Suprapubic skin (tissue), 4 donors: ENCODE measurements at places on chromosomes 5 and 9. TPM values are rescaled to one million over a fixed set of nuclear protein-coding genes. Genes with fewer than 3 reads are reported as not detected.

The PCDHGA12 gene
- total RNA-seq = 6.8 TPM

The ENTPD2 gene
- total RNA-seq = 19.4 TPM

The AMBP gene
- not detected for total RNA-seq

The ORM2 gene
- not detected for total RNA-seq

The IL5 gene
- total RNA-seq = not detected

The HTR4 gene
- total RNA-seq = not detected

The ZNG1A gene
- total RNA-seq = 34.5 TPM

The ROR2 gene
- total RNA-seq = 3.3 TPM

The SCGB3A1 gene
- 2.2 TPM for total RNA-seq

The FBP1 gene
- 12.1 TPM for total RNA-seq

The DUSP1 gene
- 2,948 TPM for total RNA-seq

The VCAN gene
- total RNA-seq = 24.0 TPM

The DBN1 gene
- total RNA-seq = 26.2 TPM

The IFNA2 gene
- not detected for total RNA-seq

The KIAA1958 gene
- total RNA-seq = 10.5 TPM

The MEIKIN gene
- total RNA-seq = not detected

The PCDHA5 gene
- total RNA-seq = 0.15 TPM

The KCNN2 gene
- 2.5 TPM for total RNA-seq

The ST8SIA4 gene
- total RNA-seq = 2.3 TPM

The LCP2 gene
- 7.7 TPM for total RNA-seq

The SPINK7 gene
- 86.5 TPM for total RNA-seq

The SMIM33 gene
- total RNA-seq = not detected

The ARID3C gene
- 2.0 TPM for total RNA-seq

The MORN5 gene
- not detected for total RNA-seq

The SLC4A9 gene
- total RNA-seq = not detected

The FGF18 gene
- total RNA-seq = 0.32 TPM

The FAM53C gene
- total RNA-seq = 25.2 TPM

The NTNG2 gene
- 0.34 TPM for total RNA-seq

The TAF1L gene
- total RNA-seq = not detected

The AHRR gene
- total RNA-seq = 3.6 TPM

The C7 gene
- total RNA-seq = 18.5 TPM

The XRCC4 gene
- 5.1 TPM for total RNA-seq

The SLC2A6 gene
- 0.42 TPM for total RNA-seq
